PC-3 (cell line): ENCODE measurements at places on chromosomes 3 and 15. TPM values are rescaled to one million over a fixed set of nuclear protein-coding genes. Genes with fewer than 3 reads are reported as not detected.

Gene PLA2G4B
- total RNA-seq, result 7.0 and 12.2 TPM in 2 replicates

Gene ARPP21
- not detected in 2 replicates for total RNA-seq

Gene FBXL22
- 0.46 and 2.0 TPM in 2 replicates for total RNA-seq

GRCh38 chr3:197446700-197447056 is 109.1 kb downstream of the BDH1 start:
- no peak for DNase-seq
- no peak overlapping the region for H3K27ac ChIP-seq
- no peaks in the 10 kb centered on the region for H3K27me3 ChIP-seq
- no peaks in the 10 kb centered on the region for H3K4me1 ChIP-seq

DNA sequence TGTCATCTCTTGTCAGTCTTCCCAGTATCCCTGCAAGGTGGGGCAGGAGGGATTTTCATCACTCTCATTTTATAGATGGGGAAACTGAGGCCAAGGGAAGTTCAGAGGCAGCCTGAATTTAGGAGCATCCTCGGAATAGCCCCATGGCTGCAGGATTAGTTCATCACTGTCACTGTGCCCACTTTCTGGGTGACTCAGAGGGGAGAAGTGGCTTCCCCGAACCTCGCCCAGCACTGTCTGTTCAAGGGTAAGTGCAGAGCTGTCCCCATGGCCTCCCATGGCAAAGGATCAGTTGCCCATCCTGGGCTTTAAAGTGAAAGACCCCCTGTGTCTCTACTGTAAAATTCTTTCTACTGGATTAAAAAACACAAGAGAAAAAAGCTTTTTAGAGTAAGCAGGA is 60.0 kb upstream of the SEC13 start:
- peak; percentile 59 for DNase-seq
- H3K27me3 ChIP-seq, result peaks cover 20% of the 10 kb centered on the region
- H3K27ac ChIP-seq, result no peak overlapping the region

DNA sequence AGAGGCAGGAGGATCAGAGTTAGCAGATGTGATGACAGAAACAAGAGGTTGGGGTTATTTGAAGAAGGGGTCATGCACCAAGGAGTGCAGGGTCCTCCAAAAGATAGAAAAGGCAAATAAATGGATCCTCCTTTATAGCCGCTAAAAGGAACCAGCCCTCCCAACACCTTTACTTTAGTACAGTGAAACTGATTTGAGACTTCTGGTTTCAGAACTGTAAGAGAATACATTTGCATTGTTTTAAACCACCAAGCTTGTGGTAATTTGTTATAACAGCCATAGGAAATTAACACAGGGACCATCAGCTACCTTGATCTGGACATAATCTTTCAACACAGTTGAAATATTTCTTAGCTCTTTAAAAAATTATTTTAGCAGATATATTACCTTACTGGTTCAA is 166.6 kb downstream of the TIGIT start:
- H3K4me3 ChIP-seq, result no peak overlapping the region
- H3K27me3 ChIP-seq, result peaks cover 12% of the 10 kb centered on the region; the same call in 1 of the 2 replicates
- H3K36me3 ChIP-seq, result no peaks in the 10 kb centered on the region
- DNase-seq, result no peak
- no peaks in the 10 kb centered on the region for H3K4me1 ChIP-seq

- H3K27me3 ChIP-seq, result no peaks in the 10 kb centered on the region
- no peak overlapping the region for H3K27ac ChIP-seq
- H3K4me1 ChIP-seq, result no peaks in the 10 kb centered on the region
- DNase-seq, result no peak
- no peak overlapping the region for H3K4me3 ChIP-seq
These were observed 32.2 kb downstream of the SLC41A3 start for GRCh38 chr3:126051741-126052140.

- DNase-seq, result no peak
- no peak overlapping the region for H3K4me3 ChIP-seq
- H3K27me3 ChIP-seq, result no peaks in the 10 kb centered on the region
- H3K36me3 ChIP-seq, result no peaks in the 10 kb centered on the region
- H3K27ac ChIP-seq, result no peak overlapping the region
These were observed 41.8 kb upstream of the TIPARP start for GRCh38 chr3:156632601-156633000.

DNA sequence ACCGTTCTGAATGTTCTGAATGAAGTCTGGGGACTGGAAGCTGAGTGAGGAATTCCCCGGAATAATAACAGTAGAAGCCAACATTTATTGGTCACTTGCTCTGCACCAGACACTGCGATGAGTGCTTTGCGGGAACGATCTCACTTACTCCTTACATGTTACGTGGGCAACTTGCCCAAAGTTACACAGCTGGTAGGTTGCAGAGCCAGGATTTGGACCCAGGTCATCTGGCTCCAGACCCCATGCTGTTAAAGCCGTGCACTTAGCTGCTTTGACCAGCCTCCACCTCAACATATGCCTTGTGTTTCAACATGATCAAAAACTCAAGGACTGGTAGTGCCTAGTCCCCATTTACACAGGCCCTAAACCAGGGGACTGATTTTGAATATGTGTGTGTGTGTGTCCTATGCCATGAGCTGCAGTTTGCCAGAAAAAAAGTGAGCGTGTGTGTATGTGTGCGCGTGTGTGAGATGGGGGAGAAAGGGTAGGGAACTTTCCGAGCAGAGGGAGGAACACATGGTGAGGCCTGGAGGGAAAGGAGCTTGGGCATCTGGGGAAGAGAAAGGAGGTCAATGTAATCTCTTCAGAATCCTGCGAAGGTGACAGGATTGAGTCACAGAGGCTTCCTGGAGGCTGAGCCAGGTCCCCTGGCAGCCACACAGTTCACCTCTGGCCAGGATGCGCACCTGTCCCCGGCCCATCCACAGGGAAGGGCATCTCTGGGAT is 28.9 kb downstream of the LINGO1 start:
- no peaks in the 10 kb centered on the region for H3K36me3 ChIP-seq
- H3K4me3 ChIP-seq, result no peak overlapping the region
- H3K27me3 ChIP-seq, result no peaks in the 10 kb centered on the region
- no peak overlapping the region for H3K27ac ChIP-seq
- DNase-seq, result no peak
